ENCODE measurements at places on chromosomes 13 and 19.
A peak's percentile ranks its signal among the peaks of the same experiment; 100 is the strongest.

- DNase-seq, result peak; percentile 22
Observed at GRCh38 chr13:49113526-49114286, 106.4 kb upstream of the MLNR start.

DNA sequence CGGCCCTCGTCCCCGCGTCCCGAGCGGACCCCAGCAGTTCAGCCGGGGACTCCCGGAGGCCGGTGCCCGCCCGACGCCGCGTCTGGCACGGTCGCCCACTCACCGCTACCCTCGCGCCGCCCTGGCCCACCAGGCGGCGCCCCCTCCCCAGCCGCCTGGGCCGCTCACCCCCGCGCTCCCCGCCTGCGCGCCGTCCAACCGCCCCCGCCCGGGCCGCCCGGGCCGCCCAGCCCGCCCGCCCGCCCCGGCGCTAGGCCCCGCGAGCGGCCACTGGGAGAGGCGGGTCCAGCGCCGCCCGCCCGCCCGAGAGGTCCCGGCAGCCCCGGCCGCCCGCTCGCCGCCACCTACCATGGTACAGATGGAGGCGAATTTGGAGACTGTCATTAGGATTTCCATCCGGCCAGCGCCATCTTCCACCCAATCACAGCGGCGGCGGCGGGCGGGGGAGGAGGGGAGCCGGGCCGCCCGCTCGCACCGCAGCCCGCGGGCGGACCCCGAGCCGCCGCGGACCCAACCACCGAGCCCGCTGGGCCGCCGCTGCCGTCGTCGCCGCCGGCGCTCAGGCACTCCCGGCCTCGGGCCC lies at the start of gene USP12:
Gene USP12, minus strand, starts transcription at position 568 of the 583 bp plus-strand sequence. Its CDS starts 172 bp downstream, at position 396.
- DNase-seq, result peak; percentile 49

- DNase-seq, result no peak
Observed at GRCh38 chr13:24865163-24865953, 101.4 kb downstream of the RNF17 start.

- no peak for DNase-seq
Observed at GRCh38 chr13:80345771-80346510, 5.0 kb upstream of the SPRY2 start.

GRCh38 chr19:616062-616700 lies 17.2 kb downstream of the POLRMT start:
- DNase-seq, result no peak

GRCh38 chr13:44435919-44436510 lies 62.4 kb downstream of the SERP2 start:
- no peak for DNase-seq

- DNase-seq, result no peak
Observed at GRCh38 chr19:52943134-52943883, 19.4 kb downstream of the ZNF816 start.

DNA sequence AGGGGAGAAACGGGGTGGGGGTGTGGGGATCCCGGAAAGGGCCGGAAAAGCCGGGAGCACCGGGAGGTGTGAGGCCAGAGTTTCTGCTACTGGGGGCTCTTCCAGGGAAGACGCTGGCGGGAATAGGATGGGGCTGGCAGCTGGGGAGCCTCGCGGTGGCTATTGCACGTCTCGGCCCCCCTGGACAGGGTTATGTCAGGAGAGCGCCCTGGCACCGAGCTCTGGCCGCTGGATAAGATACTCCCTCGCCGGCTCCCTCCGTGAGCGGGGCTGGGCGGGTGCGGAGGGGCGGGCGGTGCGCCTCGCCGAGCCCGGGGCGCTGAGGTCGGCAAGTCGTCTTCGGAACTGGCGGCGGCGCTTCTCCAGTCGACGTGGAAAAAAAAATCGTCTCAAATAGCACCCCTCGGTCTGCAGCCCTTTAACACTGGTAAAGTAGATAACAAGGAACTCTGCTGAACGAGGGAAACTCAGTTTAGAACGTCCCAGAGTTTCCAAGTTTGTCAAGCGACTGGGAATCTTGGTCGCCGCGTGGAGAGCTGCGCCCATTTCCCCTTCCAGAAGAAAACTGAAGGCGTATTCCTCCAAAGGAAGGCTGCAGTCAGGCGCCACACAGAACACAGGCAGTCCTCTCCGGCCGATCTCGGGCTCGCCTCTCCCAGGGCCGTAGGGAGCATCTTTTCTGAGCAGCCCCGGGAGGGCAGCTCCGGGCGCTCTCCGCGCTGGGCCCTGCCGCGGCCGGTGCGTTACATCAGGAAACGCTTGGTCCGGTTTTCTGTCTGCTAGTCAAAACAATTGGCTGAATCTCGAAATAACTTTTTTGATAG lies 115.1 kb downstream of the KCNRG start:
- peak; percentile 57 for DNase-seq

GRCh38 chr13:95382411-95382810 lies 81.2 kb upstream of the ABCC4 start:
- DNase-seq, result no peak

- peak; percentile 38 for DNase-seq
Observed at GRCh38 chr13:41065078-41065477, 3.8 kb downstream of the WBP4 start.

DNA sequence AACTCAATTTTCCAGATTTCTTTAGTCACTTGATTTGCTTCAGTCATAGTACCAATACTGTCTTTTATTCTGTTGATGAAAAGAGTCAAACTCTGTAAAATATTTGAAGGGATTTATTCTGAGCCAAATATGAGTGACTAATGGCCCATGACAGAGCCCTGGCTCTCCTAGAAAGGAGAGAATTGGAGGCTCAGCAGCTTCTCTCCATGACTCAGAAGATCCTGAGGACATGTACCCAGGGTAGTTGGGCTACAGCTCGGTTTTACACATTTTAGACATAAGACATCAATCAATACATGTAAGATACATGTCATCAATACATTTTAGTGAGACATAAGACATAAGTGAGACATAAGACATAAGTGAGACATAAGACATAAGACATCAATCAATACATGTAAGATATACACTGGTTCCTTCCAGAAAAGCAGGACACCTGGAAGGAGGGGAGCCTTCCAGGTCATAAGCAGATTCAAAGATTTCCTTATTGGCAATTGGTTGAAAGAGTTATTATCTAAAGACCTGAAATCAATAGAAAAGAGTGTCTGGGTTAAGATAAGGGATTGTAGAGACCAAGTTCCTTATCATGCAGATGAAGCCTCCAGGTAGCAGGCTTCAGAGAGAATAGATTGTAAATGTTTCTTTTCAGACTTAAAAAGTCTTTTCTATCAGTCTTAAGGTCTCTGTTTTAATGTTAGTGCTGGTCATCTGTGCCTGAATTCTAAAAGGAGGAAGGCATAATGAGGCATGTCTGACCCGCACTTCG lies 179.8 kb upstream of the RFC3 start:
- DNase-seq, result peak; percentile 39

DNA sequence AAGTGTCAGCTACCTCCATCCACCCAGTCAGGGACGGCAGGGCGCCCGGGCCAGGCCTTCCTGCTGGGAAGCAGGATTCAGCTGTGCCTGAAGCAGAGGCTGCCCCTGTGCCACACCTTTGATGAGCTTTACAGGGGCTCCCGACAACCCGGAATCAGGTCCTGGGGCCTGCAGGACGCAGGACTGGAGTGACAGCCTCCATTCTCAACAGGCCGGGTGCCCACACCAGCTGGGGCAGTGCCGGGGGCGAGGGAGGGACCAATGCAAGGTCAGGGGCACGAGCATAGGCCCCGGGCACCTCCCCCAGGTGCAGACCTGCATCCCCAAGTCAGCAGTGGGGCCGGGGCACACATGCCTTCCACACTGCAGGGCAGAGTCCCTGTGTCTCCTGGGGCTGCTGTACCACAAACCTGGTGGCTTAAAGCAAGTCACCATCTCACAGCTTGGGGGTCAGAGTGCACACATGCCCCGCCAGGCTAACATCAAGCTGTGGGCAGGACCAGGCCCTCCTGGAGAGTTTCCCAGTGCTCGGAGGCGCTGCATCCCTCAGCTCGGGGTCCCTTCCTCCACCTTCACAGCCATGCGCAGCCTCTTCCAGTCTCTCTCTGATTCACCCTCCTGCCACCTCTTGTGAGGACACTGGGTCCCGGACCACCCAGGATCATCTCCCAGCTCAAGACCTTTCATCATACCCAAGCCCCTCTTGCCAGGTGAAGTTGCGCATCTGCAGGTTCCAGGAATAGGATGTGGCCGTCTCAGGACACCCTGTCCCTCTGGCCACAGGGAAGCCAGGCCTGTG lies 13.4 kb downstream of the UBXN6 start:
- no peak for DNase-seq

DNA sequence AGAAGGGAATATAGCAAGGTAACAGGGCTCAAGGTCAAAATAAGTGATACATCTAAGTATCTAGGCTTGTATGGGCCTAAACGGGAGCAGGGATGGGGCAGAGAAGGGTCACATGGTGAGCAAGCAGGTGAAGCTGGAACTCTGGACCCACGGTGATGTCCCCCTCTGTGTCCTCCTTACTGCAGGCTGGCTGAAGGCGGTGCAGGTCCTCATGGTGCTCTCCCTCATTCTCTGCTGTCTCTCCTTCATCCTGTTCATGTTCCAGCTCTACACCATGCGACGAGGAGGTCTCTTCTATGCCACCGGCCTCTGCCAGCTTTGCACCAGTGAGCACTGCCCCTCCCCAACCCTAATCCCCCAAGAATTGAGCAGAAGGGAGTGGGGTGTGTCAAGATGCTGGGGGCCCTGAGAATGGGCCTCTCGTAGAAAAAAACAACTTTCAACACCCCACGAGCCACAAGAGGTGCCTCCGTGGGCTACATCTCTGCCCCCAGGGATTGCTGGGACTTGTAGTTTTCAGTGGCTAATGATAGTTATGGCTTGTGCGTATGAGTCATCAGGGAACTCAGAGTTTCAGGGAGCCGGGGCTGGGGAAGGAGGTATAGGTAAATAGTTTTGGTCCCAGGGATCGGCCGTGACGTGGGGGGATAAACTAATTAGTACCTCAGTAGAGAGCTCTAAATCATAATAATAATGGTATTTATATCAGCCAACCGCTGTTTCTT lies 4.0 kb downstream of the EMP3 start:
- peak; percentile 57 for DNase-seq

GRCh38 chr19:22807061-22807835 lies 23.3 kb upstream of the ZNF99 start:
- no peak for DNase-seq

DNA sequence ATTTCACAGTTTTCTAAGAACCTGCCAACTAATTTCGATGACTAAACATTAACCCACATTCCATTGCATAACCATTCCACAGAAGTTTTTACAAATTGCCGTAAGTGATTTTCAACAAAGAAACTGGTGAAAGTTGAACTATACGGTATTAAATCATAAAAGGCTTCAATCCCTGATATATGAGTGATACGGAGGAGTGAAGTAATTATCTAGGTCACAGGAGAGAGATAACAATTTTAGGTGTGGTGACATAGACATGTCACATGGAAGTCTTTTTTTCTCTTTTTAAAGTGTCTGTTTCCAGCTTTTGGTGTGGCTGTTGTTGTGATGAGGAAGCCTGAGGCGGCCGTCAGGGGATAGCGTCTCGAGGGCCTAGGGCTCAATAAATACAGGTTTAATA lies 29.4 kb downstream of the TBC1D4 start:
- no peak for DNase-seq

GRCh38 chr19:13076320-13076719 lies 26.3 kb downstream of the LYL1 start:
- DNase-seq, result no peak

DNA sequence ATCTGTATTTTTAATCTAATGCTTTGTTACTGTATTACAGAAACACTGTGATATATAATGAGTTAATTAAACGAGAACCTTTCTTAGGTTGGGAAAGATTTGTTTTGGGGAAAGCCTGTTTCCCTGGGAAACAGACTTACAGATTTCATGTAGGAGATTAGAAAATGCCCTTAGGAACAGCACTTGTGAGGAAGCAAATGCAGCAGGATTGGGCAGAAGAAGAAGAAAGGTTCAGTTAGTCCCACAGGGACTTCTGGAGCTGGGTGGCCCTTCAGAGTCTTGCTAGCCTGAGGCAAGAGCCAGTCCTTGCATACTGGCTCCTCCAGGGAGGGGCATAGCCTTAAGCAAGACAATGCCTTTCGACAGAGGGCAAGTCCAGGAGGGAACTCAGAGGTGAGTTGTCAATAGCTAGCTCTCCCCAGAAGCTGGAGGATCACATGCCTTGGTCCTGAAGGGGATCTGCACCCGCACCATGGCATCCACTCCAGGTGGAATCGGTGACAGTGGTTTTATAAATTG lies 36.8 kb downstream of the N4BP2L1 start:
- DNase-seq, result no peak

GRCh38 chr13:83183439-83184149 lies 698.7 kb downstream of the SLITRK1 start:
- DNase-seq, result no peak

GRCh38 chr13:20217168-20217567 lies 15.0 kb downstream of the GJB6 start:
- DNase-seq, result no peak

DNA sequence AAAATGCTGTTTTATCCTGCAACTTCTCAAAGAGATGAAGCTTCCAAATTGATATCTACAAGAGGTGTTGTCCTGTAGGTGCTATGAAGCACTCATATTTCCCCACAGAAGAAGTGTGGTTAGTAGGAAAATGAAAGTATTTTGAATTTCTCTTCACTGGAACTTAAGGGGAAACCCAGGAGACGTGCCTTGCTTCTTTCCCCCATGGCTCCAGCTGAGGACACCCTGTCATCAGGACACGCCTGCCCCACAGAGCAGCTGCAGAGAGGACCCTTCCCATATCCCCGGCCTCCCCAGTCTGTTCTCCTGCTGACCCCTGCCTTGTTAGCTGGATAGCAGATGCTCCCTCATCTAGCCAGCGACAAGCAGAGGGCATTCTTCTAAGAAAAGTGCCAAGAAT lies 371.3 kb downstream of the COG6 start:
- DNase-seq, result no peak

DNA sequence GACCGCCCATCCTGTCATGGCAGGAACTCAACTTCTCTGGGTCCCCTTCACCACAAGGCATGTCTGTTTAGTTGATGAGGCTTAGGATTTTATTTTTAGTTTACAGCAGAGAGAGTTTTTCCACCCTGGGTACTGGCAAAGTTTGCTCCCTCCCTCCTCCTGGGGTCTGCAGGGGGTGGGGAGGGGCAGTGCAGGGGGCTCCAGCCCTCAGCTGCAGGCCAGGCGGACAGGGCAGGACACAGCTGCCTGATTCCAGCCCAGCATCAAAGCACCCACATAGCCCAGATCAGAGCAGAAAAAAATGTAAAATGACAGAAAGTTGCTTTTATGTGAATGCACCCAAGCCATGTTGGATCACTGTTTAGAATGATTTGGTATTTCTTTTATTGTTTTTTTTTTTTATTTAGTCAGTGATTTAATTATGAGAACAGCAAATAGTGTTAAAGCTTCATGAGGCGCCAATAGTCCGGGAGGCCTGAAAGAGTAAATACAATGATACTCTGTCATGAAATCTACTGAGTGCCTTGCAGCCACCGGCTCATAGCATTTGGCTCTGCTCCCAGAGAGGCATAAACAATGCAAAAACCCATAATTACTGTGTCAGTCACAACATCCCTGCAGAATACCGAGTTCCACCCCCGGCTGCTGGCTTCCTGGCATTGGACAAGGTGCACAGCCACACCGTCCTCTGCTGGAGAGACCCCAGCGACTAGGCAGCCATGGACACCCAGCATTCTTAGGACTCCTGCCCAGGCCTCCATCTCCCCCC lies 923.5 kb downstream of the UQCRFS1 start:
- DNase-seq, result peak; percentile 16

GRCh38 chr13:41590643-41591042 lies 133.3 kb downstream of the RGCC start:
- no peak for DNase-seq

All from AG08396 (cell line).